ENCODE measurements at places on chromosomes 1 and 21. TPM values are rescaled to one million over a fixed set of nuclear protein-coding genes. Genes with fewer than 3 reads are reported as not detected.

DNA sequence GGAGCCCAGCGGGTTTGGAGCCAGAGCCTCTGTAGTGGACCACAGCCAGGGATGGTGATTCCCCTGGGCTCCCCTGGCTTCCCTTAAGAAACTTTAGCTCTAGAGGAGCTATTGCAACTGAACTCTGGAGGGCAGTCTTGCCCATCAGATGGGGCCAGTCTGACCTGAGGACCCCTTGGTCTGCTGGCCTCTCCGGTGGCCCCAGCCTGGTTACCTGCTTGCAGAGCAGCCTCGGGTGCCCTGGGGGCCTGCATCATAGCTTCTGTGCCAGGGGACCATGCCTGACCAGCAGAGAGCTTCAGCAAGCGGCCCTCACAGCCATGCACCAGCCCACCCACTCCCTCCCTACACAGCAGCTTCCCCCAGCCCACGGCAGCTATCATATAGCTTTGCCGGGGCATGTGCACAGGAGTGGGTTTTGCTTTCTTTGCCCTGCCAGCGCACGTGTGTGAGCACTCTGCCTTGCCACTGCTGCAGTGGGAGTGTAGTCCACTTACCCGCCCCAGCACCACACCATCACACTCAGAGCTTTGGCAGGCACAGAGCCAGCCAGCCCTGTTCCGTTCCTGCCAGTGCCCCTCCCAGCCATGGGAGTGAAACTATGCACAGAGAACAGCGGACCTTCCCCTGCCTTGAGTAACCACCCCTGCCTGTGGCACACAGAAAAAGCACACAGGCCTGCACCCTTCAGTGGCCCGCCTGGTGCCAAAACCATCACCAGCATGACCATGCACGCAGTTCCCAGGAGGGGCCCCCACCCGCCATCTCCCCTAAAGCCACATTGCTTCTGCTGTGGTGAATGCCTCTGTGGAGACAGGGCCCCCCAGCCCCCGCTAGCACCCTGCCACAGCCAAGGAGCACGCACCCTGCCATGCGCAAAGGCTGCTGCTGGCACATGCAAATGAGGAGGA is 442.9 kb upstream of the NEGR1 start:
- no peak for DNase-seq

DNA sequence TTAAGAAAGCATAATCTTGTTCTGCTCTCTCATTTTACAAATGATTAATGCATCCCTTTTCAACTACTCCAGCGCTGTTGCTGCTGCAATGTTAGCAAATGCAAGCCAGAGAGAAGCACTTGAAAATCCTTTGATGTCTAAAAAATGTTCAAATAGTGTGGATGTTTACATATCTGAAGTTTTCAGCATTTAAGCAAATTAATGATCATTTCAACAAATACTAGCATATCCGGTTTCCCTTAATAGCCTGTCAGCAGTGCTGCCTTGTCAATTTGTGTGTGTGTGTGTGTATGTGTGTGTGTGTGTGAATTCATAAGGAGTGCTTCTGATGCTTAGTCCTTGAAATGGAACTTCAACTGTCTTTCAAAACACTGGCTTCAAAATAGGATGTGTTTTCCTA is 48.1 kb upstream of the WNT2B start:
- no peak for DNase-seq

DNA sequence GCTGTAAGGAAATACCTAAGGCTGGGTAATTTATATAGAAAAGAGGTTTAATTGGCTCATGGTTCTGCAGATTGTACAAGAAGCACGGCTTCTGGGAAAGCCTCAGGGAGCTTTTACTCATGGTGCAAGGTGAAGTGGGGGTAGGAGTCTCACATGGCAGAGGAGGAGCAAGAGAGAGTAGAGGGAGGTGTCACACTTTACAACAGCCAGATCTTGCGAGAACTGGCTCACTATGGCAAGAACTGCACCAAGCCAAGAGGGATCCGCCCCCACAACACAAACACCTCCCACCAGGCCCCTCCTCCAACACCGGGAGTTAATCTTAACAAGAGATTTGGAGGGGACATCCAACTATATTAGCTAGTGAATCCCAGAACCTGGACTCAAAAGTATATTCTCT is 135.4 kb upstream of the SOD1 start:
- no peak for DNase-seq

Gene RASAL2
- 13.1 TPM for total RNA-seq

DNA sequence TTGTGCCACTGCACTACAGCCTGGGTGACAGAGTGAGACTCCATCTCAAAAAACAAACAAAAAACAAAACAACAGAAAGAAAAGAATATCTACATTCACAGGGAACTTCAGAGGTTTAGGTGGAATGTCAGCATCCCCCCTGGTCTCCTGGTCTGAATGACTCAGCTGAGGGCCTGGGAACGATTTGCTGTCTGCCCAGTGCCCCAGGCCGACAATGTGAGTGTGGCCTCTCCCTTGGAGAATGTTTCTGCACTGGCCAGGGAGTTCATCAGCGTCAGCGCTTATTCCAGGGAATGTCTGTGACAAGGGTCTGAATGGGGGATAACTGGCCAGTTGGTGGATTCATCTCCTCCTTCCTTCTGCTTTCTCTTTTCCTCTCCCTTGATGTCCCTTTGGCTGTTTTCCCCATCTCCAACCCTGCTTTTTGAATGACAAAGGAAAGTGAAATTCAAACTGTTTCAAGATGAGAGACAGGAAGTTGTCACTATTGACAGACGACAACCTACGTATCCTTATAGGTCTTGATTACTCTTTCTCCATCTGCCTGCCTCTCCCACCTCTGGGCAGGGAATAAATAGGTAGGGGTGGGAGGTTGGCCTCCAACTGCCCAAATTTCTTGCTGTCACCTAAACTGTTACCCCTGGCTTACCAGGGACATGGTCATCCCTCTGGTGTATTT is 213.1 kb downstream of the HHAT start:
- no peak for DNase-seq

DNA sequence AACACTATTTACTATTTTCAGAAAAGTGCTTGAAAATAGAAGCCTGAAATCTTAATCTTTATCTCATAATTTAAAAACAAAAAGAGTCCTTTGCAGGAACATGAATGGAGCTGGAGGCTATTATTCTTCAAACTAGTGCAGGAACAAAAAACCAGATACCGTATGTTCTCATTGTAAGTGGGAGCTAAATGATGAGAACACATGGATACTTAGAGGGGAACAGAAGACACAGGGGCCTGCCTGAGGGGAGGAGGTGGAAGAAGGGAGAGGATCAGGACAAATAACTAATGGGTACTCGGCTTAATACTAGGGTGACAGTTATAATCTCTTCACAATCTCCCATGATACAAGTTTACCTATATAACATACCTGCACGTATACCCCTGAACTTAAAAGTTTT is 176.3 kb downstream of the SDCCAG8 start:
- no peak for DNase-seq
